ENCODE measurements at places on chromosomes 5 and 9.

GRCh38 chr9:109336409-109336808, 15.6 kb upstream of the EPB41L4B start:
- no peak for DNase-seq

- no peak for DNase-seq
These were observed 178.0 kb downstream of the SEMA6A start for GRCh38 chr5:116396476-116397099.

GRCh38 chr5:52771343-52772039, 16.2 kb upstream of the ITGA1 start:
- no peak for DNase-seq

DNA sequence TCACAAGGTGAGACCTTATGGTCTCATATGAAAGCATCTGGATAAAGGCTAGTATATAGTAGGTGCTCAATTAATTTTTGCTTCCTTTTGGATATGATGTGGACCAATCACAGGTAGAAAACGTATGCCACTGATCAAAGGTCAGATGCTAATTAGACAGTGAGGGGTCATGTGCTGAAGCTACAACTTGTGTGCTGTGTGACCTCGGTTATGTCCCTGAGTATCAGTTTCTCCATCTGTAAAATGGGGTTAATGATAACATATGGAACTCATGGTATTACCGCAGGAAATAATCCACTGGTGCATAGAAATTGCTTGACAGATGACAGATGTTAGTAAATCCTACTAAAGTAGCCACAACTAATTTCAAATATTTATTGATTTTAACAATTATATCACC, 62.0 kb downstream of the PTPN3 start:
- DNase-seq, result no peak

- peak; percentile 27 for DNase-seq
These were observed 85.7 kb upstream of the MELK start for GRCh38 chr9:36486933-36487481.

DNA sequence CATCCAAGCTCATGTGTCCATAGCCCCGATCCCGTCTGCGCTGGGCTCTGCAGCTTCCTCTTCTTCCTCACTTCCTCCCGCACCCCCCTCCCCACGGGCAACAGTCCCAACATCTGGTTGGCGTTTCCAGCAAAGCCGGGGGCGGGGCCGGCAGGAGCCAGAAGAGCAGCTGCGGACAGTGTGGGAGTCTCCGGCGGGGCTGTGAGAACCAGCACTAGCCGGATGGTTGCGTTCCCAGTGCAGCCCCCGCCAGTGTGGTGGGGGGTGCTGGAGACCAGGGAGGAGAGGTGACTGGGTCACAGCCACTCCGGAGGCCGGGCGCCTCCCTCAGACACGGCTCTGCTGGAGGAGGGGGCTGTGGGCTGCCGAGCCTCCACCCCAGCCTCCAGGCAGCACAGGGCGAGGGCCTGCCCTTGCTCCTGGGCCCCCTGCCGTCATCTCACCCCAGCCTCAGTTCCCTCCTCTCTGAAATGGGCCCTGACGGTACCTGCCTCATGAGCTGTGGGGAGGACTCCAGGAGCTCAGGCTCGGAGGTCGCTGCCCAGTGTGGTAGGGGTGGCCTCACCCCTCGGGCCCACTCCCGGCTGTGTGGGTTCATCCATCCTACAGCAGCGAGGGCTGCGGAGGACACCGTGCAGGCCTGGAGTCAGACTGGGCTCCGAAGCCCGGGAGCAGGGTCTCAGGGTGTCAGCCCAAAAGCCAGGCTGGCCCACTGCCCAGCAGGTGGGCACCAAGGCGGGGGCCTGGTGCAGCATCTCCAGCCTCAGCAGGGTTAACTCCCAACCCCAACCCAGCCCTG, 41.5 kb upstream of the NOTCH1 start:
- no peak for DNase-seq

GRCh38 chr5:66952153-66952552, 244.4 kb downstream of the CD180 start:
- no peak for DNase-seq

DNA sequence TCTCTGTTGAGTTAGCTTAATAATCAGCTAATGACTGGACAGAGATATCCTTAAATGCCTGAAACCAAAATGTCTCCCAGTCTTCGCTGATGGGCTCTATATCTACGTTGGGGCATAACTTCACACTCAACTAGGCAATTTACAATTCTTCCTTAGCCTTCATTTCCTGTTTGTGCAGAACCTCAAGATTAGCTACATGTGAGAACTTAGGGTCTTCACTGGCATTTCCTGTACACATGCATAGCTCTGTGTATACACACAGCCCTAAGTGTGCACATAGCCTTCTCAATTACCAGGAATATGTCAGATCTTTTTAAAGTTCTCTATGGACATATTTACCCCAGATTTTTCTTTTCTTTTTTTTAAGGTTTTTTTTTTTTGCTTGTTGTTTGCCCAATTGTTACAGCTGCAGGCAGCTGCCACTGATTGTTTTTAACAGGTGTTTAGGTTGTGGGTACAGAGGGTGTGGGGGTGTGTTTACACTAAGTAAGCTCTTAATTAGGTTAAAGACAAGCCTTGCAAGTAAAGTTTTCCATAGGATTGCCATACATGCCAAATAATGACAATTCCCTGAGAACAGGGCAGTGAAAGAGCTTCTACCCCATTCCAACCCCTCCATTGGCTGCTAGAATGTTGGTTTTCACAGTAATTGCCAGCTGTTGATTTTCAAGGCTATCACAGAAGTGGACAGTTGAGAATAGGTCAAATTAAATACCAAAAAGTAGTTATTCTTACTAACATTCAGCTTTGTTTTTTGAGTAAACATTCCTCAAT, 441.0 kb downstream of the TLE4 start:
- no peak for DNase-seq

- DNase-seq, result no peak
These were observed 35.3 kb downstream of the AQP7 start for GRCh38 chr9:33366979-33367480.

- no peak for DNase-seq
These were observed 1.3 kb upstream of the EBF1 start for GRCh38 chr5:159100782-159101646.

DNA sequence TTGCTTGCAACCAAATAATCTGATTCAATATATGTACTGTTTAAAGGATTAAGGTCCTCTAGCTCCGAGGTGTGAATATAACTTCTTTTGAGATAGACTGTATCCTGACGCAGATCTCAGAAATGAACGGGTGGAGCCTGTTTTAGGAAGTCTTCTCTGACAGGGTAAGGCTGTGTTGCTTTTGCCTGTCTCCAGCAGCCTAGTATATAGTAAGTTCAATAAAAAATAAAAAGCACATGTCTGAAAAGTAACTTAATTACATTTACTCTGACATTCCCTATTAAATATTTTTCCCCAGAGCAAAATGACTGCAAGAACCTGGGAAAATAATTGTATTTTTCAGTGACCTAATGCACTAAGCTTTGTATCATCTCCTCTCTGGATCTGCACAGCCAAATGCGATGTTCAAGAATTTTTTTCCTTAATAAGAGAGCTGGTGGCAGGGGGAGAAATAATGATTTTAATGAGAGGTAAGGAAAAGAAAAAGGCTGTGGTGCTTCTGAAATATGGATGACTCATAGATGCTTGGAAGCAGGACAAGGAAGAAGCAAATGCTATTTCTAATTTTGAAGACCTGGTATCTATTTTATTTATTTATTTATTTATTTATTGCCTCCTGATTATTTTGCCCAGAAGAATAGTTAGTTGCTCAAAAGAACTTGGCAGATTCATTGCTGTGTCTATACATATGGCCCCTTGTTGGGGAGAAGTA, 7.3 kb downstream of the PPP3R2 start:
- DNase-seq, result no peak

DNA sequence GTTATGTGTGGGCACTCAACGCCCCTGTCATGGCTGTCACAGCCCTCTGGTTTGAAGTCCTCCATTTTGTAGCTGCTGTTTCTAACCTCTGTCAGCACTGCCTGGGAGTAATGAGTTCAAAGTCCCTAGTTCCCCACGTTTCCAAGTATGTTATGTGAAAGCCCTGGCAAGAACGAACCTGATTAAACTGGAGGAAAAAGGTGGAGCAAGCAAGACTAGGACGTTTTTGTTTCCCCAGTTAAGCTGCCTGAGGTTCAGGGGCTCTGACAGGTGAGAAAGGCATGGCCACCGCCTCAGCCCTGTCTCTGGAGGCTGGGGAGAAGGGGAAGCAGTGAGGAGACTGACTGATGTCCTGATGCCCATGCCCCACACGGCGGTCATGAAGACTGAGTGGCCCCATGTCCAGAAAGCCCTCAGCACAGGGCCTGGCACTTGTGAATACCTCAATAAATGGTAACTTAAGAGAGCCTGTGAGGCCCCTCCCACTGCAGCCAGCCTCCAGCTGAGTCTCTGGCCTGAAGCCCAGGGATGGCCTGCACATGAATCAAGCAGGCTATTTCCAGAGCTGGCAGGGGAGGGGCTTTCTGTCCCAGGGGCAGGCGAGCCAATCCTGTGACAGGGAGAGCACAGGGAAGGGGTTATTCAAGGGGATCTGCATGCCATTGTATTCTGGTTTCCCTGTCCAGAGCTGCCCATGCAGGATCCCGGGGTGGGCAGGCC, 61.8 kb downstream of the PFDN1 start:
- DNase-seq, result no peak

GRCh38 chr5:109922381-109922995, 232.8 kb downstream of the MAN2A1 start:
- DNase-seq, result no peak

- no peak for DNase-seq
These were observed 2.1 kb upstream of the ZFR start for GRCh38 chr5:32446630-32447029.

- DNase-seq, result no peak
These were observed 344.6 kb downstream of the GLIS3 start for GRCh38 chr9:3955305-3955687.

DNA sequence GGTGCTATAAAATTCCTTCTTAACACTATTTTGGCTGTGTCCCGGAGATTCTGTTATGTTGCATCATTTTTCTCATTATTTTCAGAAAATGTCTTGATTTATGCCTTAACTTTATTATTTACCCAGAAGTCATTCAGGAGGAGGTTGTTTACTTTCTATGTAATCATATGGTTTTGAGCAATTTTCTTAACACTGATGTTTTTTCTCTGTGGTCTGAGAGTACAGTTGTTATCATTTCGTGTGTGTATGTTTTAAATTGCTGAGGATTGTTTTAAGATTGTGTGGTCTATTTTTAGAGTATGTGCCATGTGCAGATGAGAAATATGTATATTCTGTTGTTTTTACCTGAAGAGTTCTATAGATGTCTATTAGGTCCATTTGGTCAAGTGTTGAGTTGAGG, 498.1 kb upstream of the ZNF608 start:
- no peak for DNase-seq

- no peak for DNase-seq
These were observed 12.3 kb upstream of the SUSD1 start for GRCh38 chr9:112187404-112187803.

- no peak for DNase-seq
These were observed 97.7 kb downstream of the SLC1A3 start for GRCh38 chr5:36704131-36704530.

GRCh38 chr9:86639899-86640379, 285.7 kb upstream of the TUT7 start:
- DNase-seq, result no peak

DNA sequence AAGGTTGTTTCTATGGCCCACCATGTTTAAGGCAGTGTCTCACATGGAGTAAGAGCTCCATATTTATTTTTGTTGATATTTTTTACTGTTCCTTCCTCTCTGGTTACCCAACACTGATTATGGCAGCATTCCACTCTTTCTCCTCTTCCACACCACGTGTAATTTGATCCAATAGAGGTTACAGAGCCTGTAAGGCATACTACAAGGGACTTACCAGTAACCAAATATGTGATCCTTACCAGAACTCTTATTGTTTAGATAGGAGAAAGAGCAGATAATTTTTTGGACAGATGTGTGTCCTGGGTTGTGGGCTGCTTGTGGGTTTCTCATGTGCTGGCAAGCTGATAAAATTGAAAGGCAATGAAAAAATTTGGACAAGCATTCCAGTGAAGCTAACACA, 261.3 kb downstream of the TMEM167A start:
- no peak for DNase-seq
